AG09309 (cell line): ENCODE measurements at places on chromosomes 3 and 15.

- no peak for DNase-seq
Observed at GRCh38 chr3:43191116-43191515, 85.2 kb upstream of the POMGNT2 start.

DNA sequence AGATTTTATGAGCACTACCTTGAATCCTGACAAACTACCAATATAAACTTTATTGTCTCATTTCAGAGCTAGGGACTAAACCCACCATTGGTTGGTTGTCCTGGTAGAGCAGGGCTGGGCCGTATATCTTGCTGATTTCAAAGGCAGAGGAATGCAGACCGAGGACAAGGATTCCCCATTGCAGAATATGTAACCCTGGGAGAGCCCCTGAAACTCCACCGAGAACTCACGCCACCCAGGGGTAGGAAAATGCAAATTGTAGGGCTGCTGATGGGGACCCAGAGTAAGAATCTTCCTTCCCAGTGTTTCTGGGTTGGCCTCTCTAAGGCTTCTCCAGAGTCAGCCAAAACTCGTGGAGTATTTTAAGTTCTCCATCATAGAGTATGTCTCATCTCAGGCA lies 235.3 kb downstream of the ABHD5 start:
- no peak for DNase-seq

DNA sequence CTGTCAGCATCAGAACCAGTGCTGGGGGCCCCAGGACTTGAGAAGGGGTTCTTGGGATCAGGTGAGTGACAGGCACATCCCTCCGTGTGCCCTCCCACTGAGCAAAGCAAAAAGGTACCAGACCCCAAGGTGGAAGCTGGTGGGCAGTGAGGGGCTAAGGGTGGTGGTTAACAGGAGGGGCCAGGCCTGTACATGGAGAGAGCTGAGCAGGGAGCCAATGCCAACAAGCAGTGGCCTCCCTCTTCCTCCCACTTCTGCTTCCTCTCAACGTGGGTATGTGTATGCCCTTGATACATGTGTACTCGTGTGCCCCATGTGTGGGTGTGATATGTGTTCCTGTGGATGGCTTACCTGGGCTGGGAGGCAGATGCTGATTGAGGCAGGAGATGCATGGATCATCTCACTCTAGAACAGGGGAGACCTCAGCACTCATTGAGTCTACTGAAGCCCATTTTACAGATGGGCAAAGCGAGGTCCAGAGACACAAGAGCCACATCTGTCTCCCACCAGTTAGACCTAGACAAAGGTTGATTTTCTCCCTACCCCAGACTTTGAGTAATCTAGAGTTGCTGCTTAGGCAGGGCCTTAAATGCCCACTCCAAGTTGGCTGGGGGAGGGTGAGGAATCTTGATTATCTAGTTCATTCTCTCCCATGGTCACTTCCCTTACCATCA lies 945 bp downstream of the VIPR1 start:
- DNase-seq = no peak

DNA sequence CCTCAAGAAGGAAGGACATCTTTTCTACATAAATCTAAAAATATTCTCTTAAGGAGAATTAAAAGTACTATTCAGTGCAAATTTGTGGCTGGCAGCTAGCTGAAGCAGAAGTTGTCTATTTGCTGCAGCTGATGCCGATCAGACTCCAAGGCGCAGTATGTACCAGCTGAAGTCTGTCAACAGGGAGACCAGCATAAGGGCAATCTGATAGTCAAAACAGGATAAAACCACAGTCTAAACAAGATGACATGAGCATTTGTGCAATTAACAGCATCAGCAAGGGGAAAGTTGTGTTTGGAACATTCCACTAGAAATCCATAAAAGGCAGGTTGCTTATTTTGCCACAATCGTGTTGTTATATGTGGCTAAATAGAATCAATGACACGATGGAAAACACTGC lies 198.2 kb upstream of the ROBO2 start:
- DNase-seq = no peak
